ENCODE measurements at places on chromosomes 2 and 18.

GRCh38 chr2:61045999-61046398 lies 19.7 kb upstream of the SANBR start:
- DNase-seq: no peak

GRCh38 chr2:228938629-228939028 lies 332.5 kb downstream of the PID1 start:
- no peak for DNase-seq

- peak; percentile 80 for DNase-seq
These were observed 43.2 kb upstream of the UBE2F start for GRCh38 chr2:237923481-237924163.

- DNase-seq: no peak
These were observed 88.5 kb upstream of the SH3BP4 start for GRCh38 chr2:234863043-234863934.

DNA sequence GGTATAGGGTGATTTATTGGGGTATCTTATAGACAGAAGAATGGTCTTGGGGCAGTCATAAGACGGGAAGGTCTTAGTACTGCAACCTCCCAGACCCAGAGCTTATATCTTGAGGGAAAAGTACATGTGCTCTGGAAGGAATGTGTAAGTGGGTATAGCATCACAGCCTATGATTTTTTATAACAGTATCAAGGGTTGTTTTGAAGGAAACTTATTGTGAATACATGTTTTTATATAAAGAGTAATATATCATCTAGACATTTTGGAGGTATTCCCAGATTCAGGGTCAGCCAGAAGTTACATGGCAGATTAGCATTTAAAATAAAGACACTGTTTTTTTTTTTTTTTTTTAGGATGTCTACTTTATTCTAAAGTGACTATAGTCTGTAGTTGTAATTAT lies 47.6 kb upstream of the STON1 start:
- no peak for DNase-seq

- DNase-seq: no peak
These were observed 737.4 kb upstream of the SALL3 start for GRCh38 chr18:78242254-78242643.

- DNase-seq: no peak
These were observed 127.5 kb downstream of the NFATC1 start for GRCh38 chr18:79523206-79523735.

DNA sequence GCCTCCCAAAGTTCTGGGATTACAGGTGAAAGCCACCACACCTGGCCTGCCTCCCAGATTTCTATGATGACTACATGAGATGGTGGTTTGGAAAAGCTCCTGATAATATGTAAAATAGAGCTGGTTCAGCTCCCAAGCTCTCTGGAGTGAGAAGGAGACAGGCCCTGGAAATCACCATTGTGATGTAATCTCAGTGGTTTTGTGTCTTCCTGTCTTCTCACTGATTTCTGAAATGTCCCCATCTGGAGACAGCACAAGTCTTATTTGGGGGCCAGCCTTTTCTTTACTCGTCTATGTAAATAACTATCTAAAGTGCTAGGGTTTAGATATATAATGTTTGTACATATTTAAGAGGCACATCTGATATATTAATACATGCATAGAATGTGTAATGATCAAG lies 64.0 kb downstream of the CCNT2 start:
- no peak for DNase-seq

DNA sequence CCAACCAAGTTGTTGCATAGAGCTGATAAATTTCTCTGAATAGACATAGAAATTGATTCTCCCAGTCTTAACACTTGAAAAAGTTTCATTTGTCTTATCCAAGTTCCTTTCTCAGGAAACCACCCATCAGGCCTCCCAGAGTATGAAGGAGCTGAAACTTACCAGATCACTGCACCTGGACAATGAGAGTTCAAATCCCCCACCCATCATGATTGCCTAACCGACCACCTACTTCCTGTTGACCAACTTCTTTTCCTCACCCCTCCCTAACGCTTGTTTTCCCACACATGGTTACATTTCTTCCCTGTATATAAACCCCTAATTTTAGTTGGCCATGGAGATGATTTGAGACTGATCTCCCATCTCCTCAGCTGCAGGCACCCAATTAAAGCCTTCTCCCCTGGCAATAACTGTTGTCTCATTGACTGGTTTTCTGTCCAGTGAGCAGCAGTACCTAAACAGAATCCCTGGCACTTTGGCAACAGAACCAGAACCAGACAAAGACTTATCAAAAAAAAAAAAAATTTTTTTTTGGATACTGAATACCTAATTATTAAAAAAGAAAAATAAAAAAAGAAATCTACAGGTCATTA lies 103.0 kb downstream of the SPIRE1 start:
- no peak for DNase-seq

DNA sequence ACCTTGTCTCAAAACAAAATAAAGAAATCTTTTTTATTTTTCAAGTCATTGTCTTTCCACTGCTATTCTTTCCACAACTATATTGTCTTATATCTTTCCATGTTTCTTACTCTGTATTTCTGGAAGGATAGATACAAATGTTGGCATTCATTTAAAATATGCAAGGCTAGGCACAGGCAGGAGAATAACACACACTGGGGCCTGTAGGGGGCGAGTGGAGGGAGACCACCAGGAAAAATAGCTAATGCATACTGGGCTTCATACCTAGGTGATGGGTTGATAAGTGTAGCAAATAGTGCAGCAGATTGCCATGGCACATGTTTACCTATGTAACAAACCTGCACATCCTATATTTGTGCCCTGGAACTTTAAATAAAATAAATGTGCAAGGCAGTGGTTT lies 9.6 kb downstream of the MRPL30 start:
- DNase-seq: no peak

GRCh38 chr2:230557065-230557464 lies 141.1 kb downstream of the SP100 start:
- no peak for DNase-seq

All from RPMI8226 (cell line).